ENCODE measurements at places on chromosomes 16 and 17. TPM values are rescaled to one million over a fixed set of nuclear protein-coding genes. Genes with fewer than 3 reads are reported as not detected.

GRCh38 chr16:69618307-69618706 is 52.5 kb downstream of the NFAT5 start:
- no peak for DNase-seq

DNA sequence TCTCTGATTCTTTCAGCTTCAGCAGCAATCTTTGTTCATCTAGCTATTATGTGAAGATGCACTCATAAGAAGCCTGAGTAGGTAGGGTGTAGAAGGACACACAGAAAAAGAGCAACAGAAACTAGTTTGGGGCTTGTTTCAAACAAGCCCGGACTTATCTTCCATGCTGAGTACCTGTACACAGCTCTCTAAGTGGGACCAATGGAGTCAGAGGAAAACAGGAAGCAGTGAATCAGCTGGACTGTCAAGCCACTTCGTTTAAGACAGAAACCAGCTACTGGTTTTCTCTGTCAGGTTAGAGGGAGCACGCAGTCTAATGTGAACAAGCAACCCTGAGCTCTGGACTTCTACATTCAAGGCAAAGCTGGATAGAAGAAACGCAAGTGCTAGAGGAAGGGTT is 16.0 kb downstream of the MAP2K6 start:
- DNase-seq: no peak

DNA sequence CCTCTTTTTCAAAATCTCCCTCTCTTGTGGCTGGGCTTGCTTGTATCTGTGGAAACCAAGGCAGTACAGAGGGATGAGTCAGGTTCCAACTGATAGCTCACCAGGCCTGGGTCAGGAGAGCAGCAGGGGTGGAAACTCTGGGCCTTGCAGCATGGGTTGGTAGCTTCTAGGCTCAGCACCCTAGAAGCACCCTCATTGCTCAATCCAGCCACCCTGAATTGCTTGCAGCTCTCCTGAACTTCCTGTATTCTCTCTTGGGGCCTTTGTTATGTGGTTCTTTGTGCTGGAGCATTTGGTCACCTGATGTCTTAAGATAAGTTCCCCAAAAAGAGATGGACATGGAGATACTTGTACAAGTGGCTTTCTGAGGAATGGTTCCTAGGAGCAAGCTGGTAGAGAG is 169.4 kb downstream of the IRX5 start:
- DNase-seq: no peak

- DNase-seq: no peak
These were observed 134.9 kb downstream of the MSI2 start for GRCh38 chr17:57391076-57391825.

DNA sequence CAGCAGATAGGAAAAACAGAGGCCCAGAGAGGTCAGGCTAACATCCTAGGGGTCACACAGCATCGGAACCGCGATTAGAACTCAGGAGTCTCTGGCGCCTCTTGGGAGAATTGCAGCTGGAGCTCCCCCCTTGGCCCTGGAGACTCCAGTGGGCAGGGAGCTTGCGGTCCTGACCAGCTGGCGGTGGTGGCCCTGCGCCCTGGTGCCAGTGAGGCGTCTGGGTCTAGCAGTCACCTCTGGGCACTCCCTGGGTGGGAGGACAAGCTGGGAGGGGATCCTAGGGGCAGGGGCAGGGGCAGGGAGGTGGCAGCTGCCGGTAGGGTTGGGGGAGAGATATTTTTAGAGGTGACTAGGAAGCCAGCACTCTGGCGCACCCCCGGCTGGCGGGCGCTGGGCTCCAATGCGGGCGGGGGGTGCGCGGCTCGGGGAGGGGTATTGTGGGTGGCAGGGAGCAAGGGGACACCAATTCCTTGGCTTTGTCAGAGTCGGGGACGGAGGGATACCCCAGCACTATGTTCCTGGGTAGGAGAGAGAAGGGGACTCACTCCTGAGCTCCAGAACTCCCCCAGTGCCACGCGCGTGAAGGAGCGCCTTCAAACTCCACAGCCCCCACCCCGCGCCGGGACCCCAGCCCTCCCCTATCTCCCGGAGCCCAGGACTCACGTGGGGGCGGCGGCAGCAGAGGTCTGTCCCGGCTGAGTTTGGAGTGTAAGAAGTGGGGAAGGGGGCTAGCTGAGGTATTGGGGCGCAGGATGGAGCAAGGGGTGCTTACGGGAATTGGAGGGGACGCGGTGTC is 584 bp downstream of the PHOSPHO1 start:
- DNase-seq: no peak

GRCh38 chr17:57138030-57138911 is 53.2 kb downstream of the AKAP1 start:
- DNase-seq: no peak

- DNase-seq: no peak
These were observed 30.0 kb downstream of the USP10 start for GRCh38 chr16:84729716-84730320.

DNA sequence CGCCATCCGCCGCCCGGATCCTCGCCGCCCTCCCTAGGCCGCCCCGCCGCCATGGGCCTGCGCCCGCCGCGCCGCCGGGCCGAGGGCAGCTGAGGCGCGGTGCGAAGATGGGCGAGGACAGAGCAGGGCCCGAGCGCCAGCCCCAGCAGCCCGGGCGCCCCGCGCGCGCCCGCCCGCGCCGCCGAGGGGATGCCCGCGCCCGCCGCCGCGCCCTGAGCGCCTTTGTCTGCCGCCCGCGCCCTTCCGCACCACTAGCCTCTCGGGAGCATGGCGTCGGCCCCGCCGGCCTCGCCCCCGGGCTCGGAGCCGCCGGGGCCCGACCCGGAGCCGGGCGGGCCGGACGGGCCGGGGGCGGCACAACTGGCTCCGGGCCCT is 278 bp downstream of the RAB11FIP3 start:
- DNase-seq: no peak

The KRTAP16-1 gene
- not detected for total RNA-seq

The KRT16 gene
- total RNA-seq: 0.85 TPM

The HOXB9 gene
- 0.18 TPM for total RNA-seq

The HCRT gene
- not detected for total RNA-seq

The MED13 gene
- 76.7 TPM for total RNA-seq

Measured in sciatic nerve (tissue), 2 donors.